ENCODE measurements at places on chromosomes 1 and 21. TPM values are rescaled to one million over a fixed set of nuclear protein-coding genes. Genes with fewer than 3 reads are reported as not detected.

DNA sequence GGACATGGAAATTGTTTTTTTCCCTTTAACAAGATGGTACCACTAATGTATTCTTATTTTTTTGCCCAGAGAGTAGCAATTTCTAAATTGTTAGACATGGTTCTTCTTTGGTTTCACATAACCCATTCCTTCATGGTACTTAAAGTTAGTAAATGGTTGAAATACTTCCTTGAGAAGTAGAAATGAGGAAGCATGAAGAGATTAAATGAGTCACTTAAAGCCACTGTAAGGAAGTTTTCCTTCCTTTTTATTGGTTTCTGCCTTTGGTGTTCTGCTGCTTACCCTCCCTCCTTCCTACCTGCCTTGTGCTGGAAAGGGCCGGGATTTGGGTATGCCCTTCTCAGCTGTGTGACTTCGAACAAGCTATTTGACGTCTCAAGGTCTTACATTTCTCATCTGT lies 101.0 kb downstream of the KIF26B start:
- H3K4me3 ChIP-seq = no peak overlapping the region
- H3K4me1 ChIP-seq = no peaks in the 10 kb centered on the region
- DNase-seq = no peak
- no peak overlapping the region for H3K27ac ChIP-seq

- no peaks in the 10 kb centered on the region for H3K27me3 ChIP-seq
- no peak overlapping the region for H3K4me3 ChIP-seq
- no peak for DNase-seq
- H3K4me1 ChIP-seq = no peaks in the 10 kb centered on the region
- H3K36me3 ChIP-seq = peaks cover 2% of the 10 kb centered on the region
- H3K27ac ChIP-seq = no peak overlapping the region
Observed at GRCh38 chr1:245923215-245923614, 583.9 kb downstream of the SMYD3 start.

- no peaks in the 10 kb centered on the region for H3K36me3 ChIP-seq
- H3K4me1 ChIP-seq = no peaks in the 10 kb centered on the region
- DNase-seq = no peak
- no peaks in the 10 kb centered on the region for H3K27me3 ChIP-seq
- H3K4me3 ChIP-seq = no peak overlapping the region
- no peak overlapping the region for H3K27ac ChIP-seq
Observed at GRCh38 chr1:232372841-232373440, 257.0 kb downstream of the SIPA1L2 start.

DNA sequence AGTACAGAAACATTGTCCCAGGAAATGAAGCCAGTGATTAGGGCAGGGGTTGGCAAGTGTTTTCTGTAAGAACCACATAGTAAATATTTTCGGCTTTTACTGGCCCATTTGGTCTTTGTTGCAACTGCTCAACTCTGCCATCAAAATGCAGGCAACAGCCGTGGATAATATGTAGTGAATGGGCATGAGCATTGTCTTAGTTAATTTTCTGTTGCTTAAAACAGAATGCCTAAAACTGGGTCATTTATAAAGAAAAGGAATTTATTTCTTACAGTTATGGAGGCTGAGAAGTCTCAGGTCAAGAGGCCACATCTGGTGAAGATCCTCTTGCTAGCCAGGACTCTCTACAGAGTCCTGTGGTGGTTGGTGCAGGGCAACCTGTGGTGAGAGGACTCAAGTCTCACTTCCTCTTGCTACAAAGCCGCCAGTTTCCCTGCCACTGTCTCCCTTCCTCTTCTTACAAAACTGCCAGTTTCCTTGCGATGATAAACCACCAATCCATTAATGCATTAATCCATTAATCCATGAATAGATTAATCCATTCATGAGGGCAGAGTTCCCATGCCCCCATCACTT lies 166.4 kb downstream of the PSMG1 start:
- H3K36me3 ChIP-seq = no peaks in the 10 kb centered on the region
- no peaks in the 10 kb centered on the region for H3K4me1 ChIP-seq
- peak; percentile 41 for DNase-seq
- H3K4me3 ChIP-seq = no peak overlapping the region

GRCh38 chr1:235843461-235843961 lies 23.2 kb downstream of the LYST start:
- peaks cover 6% of the 10 kb centered on the region for H3K4me1 ChIP-seq
- no peaks in the 10 kb centered on the region for H3K36me3 ChIP-seq
- no peak for DNase-seq
- H3K27me3 ChIP-seq = no peaks in the 10 kb centered on the region
- no peak overlapping the region for H3K4me3 ChIP-seq

DNA sequence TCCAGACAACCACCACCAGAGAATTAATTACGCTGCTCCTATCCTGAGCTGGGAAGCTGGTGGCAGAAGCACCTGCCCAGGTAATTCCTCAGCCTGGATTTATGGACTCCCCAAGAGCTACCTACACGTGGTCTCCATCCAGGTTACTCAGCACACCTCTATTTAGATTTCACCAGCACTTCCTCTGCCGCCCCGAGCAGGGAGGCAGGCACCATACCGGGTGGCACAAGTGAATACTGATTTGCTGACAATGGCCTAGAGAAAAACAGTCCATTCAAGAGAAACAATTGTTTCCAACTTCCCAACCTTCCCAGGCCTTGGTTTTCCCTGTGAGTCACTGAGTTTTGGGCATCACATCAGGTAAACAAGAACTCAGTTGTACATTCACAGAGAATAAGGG lies 134.3 kb downstream of the MATN1 start:
- H3K4me3 ChIP-seq = no peak overlapping the region
- H3K27ac ChIP-seq = no peak overlapping the region
- DNase-seq = no peak
- no peaks in the 10 kb centered on the region for H3K36me3 ChIP-seq
- H3K4me1 ChIP-seq = no peaks in the 10 kb centered on the region

The SPRR2B gene
- total RNA-seq = not detected

The EXTL1 gene
- total RNA-seq = 0.29 TPM
